NCI-H1092 treated with DMSO at 0.1 percent for 48 hours (cell line): ENCODE measurements at places on chromosomes 13 and 19.
A peak's percentile ranks its signal among the peaks of the same experiment; 100 is the strongest.

DNA sequence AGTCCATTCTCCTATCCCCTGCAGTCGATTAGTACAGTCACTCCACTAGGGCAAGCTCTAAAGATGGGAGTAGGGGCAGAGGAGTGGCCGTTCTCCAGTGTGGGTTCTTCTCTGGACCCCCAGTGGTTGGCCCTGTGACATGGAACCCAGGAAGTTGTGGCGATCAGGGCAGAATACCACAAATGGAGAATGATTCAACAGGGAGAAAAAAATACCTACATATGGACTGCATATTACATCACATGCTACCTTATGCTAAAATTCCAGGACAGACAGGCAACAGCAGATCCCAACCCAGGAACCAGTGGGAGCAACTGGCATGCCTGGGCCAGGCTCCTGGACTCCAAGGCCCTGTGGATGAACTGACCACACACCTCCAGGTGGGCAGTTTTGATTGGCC, 20.4 kb downstream of the POU2F2 start:
- DNase-seq = no peak

- no peak for DNase-seq
Measured at GRCh38 chr19:771332-771785, 20.4 kb downstream of the MISP start.

DNA sequence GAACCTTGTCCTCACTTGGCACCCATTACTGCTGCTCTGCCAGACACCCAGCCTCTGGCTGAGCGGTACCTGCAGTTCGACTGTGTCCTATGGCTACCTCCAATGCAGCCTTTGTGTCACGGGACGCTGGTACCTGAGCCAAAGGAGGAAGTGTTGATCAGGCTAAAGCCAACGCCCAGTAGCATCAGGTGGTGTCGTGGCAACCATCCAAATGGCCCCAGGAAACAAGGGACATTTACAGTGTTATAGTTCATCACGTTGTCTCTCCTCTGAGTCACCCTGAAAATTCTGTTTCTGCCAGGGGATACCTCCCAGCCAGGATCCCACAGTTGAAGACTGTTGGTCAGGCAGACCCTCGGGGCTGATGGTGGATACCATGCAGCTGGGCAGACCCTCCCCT, 10.1 kb downstream of the RHPN2 start:
- no peak for DNase-seq

GRCh38 chr19:2495130-2495641, 19.3 kb downstream of the GADD45B start:
- no peak for DNase-seq

DNA sequence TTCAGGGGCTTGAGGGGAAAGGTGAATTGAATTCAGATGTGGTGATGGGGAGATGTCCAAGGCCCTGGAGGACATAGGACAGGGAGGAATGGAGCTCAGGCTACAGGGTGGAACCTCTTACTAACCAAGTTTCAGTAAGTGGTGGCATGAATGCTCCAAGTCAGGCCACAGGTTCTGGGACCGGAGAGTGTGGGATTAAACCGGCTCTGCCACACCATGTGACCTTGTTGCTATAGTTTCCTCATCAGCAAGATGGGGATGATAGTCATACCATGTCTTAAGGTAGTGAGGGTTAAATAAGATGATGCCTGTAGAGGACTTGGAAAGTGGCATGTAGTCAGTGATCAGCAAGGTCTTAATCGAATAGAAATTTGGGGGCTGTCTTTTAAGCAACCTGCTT, 16.3 kb downstream of the GPR183 start:
- DNase-seq = no peak

DNA sequence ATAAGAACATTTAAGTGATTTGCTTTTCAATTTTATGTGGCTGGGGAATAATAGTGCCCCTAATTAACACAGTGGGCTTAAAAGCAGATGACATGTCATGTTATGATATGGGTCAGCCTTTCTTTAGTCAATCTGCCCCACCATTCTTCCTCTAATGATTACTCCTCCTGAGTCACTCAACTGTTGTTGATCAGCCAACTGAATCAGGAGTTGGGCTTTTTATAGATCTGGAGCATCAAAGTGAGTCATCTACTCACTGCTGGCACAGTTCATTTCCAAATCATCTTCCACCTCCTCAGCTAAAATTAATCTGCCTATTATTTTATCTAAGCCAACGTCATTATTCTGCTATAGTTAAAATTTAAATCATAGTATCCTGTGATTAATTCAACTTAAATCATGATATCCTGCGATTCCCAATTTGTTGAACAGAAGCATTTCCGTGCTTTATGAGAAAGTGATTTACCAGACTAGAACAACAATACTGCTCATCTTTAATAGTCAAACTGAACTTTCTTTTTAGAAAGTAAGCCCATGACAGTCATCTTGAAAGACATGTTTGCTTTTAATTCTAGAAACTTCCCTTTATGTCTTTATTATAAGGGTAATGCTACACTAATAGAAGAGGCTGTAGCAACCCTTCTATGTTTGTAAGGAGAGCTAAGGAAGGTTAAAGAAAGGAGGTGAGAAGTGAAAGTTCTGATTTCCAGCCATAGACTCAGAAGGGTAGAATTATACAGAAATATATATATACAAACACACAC, 551.4 kb downstream of the TBC1D4 start:
- no peak for DNase-seq

- DNase-seq = no peak
Measured at GRCh38 chr13:67554746-67555452, 324.8 kb upstream of the PCDH9 start.

DNA sequence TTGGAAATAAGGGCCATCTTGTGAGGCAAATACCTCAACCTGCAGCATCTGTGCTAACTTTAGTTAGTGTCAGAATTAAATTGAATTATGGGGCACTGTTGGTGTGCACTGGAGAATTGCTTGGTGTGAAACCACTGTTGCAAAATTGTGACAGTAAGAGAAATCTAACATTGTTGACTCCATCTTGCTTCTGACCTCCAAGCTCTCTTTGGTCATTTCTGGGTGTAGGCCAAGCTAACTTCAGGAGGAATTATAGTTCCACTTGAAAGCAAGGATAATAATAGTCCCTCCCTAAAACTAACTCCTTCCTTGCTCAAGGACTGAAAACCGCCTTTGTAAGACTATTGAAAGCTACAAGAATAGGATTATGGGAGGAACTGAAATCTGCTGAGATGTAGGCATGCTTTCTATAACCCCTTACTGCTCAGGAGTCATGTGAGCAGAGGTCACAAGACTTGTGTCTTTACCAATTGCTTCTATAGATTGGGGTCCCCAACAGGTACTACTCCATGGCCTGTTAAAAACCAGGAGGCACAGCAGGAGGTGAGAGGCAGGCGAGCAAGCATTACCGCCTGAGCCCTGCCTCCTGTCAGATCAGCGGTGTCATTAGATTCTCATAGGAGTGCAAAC, 24.9 kb upstream of the GAS6 start:
- no peak for DNase-seq

GRCh38 chr13:73808318-73808717, 325.9 kb downstream of the KLF12 start:
- no peak for DNase-seq

- no peak for DNase-seq
Measured at GRCh38 chr19:29342721-29343120, 129.8 kb upstream of the UQCRFS1 start.

DNA sequence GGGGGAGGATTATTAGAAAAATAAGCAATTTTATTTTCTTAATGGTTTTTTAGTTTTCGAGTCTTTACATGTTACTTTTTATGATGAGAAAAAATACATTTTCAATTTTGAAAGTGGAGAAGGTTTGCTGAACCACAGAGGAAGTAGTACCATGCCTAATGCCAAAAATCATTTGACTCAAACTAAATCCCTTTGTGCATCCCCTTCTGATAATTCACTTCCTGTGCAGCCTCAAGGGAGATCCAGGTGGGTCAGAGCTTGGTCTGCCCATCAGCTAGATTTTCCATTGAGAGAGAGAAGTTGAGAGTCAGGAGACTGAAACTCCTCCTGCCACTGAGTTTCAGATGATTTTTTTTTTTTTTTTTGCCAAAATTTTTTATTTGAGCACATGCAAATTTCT, 571.7 kb downstream of the LIG4 start:
- peak; percentile 61 for DNase-seq

DNA sequence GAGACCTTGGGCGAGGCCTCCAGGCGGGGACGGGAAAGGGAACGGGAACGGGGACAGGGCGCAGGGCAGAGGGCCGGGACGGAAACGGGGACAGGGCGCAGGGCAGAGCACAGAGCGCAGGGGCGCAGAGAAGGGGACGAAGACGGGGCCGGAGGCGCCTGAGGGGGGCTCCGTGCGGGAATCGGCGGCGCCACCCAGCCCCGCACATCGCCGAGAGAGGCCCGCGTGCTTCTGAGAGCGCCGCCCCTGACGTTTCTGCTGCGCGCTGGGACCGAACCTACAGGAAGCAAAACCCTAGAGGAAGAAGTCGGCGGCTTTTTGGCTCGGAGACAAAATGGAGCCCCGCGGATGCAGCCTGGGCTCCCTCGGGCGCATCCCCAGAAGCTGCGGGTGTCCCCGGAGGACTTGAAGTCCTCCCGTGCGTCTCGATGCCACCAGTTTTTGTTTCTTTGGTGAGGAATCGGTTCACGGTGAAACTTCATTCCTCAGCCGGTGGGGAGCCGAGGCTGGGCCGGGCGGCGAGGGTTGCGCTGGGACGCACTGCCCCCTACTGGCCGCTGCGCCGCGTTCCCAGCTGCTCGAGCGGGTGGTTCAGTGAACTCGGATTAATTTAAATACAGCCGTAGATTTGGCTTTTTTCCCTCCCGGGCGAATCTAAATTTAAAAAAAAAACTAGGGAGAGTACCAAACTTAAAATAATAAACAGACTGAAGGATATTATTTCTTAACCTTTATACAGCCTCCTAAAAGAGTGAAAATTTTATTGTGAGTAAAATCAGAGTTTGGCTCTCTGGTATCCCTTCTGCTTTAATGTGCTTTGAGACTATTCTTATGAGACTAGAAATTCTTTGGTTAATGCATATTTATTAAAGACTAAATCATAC, 350.0 kb upstream of the ARGLU1 start:
- DNase-seq = peak; percentile 52

DNA sequence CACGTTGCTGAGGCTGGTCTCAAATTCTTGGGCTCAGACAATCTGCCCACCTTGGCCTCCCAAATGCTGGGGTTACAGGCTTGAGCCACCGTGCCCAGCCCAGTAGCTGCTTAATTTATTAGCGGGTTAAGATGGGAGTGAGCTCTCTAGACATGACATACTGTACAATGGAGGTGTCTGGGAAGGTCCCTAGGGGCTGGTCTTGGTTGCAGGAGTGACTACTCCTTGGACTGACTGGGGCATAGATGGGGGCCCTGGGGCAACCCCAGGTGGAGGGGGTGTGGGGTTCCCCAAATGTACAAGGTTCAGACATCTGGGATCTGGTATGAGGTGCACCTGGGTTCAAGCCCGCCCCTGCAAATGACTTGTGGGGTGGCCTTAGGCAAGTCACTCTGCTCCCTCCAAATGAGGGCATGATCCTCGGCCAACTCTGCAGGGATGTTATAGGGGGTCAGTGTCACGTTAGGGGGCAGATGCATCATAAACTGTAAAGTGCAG, 12.8 kb downstream of the CIB3 start:
- no peak for DNase-seq

DNA sequence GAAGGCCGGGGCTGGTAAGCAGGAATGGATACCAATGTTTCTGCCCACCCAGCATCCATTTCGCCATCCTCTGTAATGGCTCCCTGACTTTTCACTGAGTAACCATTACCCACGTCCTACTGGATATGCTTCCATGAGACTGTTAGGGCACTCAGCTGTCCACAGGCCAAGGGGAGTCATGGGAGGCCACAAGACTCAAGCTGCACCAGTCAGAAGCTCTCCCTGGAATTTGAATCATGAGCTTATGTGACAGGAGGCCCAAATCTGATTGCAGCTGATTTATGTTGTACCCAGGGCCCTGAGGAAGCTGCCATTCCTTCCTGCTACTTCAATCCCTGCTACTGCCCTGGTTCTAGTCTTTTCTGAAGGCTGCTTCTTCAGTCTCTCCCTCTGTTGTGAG, 28.3 kb downstream of the DEDD2 start:
- DNase-seq = no peak

- DNase-seq = peak; percentile 70
Measured at GRCh38 chr19:17553256-17553655, 2.2 kb upstream of the COLGALT1 start.

DNA sequence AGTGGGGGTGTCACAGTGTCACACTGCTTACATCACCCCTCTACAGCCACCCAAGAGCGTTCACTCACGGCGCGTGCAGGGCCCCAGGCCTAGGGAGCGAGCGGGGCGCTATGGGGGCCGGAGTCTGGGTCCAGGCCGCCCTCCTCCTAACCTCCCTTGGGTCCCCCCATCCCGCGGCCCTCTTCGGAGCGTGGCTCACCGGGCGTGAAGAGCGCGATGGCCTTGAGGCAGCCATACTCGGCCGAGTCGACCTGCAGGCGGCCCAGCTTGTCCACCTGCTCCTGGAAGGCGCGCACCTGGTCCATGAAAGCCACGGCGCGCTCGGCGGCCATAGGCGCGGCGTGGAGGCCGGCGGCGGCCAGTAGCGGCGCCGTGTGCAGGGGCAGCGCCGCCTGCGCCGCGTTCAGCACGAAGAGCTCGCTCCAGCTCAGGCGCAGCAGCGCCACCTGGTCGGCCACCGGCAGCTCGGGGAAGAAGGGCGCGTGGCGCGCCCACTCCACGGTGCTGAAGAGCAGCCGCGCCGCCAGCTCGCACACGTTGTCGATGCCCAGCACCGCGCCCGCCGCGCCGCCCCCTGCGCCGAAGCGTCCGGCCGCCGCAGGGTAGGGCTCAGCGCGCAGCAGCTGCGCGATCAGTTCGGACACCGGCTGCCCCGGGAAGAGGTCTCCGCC, 9.4 kb downstream of the OCEL1 start:
- DNase-seq = peak; percentile 67

GRCh38 chr19:4991996-4992698, 23.2 kb downstream of the KDM4B start:
- no peak for DNase-seq

- no peak for DNase-seq
Measured at GRCh38 chr13:71137101-71137500, 729.9 kb downstream of the DACH1 start.

GRCh38 chr13:75226733-75227435, 255.1 kb downstream of the TBC1D4 start:
- DNase-seq = no peak

GRCh38 chr19:10412257-10412977, 7.9 kb upstream of the PDE4A start:
- DNase-seq = no peak

- DNase-seq = no peak
Measured at GRCh38 chr13:23347601-23348000, 85.9 kb downstream of the SACS start.

DNA sequence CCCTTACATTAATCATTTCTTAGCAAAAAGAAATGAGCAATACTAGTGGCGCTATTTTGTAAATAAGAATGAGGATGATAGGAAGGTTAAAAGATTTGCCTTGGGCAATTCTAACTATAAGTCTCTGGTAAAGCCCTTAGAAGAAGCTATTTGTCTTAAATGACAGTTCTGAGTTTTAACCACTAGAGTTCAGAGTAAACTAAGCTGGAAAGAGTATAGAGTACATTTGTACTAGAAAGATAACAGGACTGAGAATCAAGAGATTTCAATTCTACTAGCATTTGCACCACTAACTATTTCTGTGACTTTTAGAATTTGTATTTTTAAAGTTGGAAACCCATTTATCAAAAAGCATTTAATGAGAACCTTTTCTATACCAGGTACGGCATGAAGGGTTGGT, 750.3 kb downstream of the OLFM4 start:
- DNase-seq = no peak

GRCh38 chr19:55493052-55493644, 4.9 kb downstream of the SSC5D start:
- no peak for DNase-seq

- no peak for DNase-seq
Measured at GRCh38 chr13:46761866-46762265, 35.1 kb downstream of the ESD start.
